ENCODE measurements at places on chromosomes 7 and 10.

DNA sequence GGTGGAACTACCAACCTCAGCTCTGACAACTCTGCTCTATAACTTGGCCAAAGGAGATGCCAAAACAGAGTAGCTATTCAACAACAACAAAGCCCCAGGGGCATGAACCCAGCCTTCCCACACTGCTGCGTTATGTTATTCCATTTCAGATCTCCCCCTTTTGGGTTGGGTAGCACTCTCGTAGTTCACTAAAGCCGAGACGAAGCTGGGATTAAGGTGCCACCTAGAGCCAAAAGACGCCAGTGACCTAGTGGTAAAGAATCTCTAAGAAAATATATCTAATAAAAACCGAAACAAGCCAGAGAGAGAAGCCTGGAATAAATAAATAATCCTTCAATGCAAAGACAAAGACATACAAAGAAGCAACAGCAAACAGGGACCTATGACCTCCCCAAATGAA lies 217.3 kb downstream of the HERPUD2 start:
- DNase-seq, result no peak

GRCh38 chr10:4494551-4494950 lies 331.5 kb upstream of the AKR1E2 start:
- DNase-seq, result no peak

DNA sequence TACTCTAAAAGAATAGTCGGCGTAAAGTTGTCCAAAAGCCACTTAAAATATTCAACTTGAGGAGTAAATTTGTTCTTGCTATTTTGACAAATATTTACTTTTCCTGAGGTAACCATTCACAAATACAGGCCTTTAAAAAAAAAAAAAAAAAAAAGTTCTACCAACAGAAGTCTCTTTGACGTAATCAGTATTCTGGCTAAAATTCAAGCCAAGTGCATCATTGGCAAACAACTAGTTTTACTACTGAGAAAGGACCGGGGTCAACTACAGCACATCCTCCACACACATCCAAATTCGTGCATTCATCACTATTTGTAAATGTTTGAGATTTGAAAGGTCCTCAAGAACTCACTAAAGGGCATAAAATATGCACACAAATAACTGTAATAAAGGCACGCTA lies 2.0 kb downstream of the OAT start:
- DNase-seq, result no peak

DNA sequence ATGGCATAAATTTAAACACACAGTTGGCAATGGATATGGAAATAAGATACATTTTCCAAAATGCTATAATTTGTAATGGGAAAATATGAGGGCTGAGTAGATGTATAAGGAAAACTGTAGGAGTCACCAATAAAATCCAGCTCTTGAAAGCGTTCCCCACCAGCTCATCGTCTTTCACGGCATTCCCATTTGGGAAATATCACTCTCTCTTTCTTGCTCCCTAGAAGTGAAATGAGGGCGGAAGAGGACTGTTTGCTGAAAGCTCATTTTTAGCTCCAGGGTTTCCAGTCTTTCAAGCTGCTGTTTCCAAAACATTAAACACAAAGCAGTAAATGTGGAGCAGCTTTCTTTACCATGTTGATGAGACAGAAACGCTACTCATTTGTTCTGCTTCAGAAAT lies 104.6 kb upstream of the SFMBT2 start:
- no peak for DNase-seq

GRCh38 chr7:121961089-121961867 lies 88.3 kb downstream of the PTPRZ1 start:
- DNase-seq, result no peak

DNA sequence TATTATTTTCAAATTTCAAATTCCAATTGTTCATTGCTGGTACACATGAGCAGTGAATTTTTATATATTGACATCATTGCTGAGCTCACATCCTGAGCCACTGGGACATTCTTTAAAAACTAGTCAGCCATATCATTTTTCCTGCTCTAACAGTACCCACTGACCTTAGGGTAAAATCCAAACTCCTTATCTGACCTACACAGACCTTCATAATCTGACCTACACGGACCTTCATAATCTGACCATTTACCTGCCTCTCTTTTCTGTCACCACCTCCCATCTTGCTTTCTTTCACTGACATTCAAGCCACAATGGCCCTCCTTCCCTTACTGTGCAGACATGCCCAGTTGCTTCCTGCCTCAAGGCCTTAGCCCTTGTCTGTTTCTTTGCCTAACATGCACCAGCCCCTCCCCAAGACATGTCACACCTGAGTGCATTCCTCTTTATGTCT lies 16.1 kb upstream of the CUZD1 start:
- DNase-seq, result no peak

DNA sequence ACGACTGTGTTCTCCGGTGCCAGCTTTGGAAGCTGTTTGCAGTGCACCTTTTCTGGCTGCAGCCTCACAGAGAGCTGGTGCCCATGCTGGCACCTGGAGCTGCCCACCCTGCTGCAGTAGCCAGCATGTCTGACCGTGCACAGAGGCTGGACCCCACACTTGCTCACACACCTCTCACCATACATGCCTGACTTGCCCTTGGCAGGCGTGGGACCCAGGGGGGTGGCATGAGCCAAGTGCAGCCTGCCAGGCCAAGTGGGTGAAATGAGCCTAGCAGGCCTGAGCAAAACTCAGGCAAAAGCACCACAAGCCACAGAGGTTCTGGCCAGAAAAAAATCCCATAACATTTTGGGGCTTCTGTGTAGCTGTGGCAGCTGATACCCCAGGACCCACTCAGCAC lies 258.8 kb downstream of the XPNPEP1 start:
- DNase-seq, result no peak

- DNase-seq, result no peak
Measured at GRCh38 chr10:131911451-131911850, 10.6 kb downstream of the PPP2R2D start.

GRCh38 chr10:412109-412508 lies 276.9 kb downstream of the ZMYND11 start:
- DNase-seq, result no peak

GRCh38 chr10:129956876-129957673 lies 7.0 kb downstream of the EBF3 start:
- DNase-seq, result no peak

DNA sequence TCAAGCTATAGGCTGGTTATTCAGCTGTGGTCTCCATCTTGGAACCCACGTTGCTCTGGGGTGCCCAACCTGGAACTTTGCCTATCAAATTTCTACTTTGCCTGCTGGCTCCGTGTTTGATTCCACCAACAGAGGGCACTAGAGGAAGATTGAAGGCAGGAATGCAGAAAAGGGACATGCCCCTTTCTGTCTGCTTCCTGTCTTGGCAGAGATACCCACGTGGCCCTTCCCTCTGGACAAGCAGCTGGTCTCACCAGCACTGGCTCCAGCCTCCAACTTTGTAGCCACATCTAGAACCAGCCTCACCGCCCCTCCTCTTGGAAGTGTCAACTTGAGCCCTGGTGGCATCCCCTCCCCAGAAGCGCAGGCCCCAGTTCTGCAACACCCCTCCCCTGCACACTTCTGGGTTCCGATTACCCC lies 52.1 kb upstream of the ZNF438 start:
- no peak for DNase-seq

DNA sequence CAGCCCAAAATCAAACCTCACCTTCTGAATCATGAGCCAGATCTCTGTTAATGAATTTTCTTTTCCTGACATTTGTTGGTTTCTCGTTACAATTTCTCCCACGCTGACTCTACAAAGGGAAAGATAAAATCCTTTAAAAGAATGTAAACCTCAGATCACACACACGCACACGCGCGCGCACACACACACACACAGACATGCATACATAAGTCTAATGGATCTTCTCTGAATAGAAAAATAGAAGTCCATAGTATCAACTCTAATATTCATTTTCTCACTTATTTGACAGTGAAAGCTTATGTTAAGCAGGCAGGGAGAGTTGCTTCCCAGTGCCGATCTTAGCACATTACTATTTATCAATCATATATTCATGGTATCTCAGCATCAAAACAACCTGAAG lies 1.4 kb downstream of the ETV1 start:
- peak; percentile 26 for DNase-seq

DNA sequence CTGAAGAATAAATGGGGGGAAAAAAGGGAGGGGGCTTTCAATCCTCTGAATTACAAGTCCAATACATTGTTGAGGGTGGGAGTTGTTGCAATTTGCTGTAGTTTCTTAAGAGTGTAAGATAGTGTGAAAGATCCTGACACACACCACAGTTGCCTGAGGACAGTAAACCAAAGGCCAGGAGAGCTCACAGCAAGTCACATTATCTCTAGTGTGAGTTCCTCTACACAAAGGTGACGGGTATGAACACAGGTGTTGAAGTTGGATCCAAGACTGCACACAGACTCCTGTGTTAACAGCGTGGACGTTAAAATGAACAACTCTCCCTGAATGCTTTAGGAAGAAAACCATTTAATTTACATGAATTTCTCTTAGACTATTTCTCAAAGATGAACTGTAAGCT lies 12.0 kb downstream of the LARP4B start:
- DNase-seq, result no peak

Measured in NCI-H1105 treated with DMSO at 0.1 percent for 48 hours (cell line).